ENCODE measurements at places on chromosomes 16 and 17.

DNA sequence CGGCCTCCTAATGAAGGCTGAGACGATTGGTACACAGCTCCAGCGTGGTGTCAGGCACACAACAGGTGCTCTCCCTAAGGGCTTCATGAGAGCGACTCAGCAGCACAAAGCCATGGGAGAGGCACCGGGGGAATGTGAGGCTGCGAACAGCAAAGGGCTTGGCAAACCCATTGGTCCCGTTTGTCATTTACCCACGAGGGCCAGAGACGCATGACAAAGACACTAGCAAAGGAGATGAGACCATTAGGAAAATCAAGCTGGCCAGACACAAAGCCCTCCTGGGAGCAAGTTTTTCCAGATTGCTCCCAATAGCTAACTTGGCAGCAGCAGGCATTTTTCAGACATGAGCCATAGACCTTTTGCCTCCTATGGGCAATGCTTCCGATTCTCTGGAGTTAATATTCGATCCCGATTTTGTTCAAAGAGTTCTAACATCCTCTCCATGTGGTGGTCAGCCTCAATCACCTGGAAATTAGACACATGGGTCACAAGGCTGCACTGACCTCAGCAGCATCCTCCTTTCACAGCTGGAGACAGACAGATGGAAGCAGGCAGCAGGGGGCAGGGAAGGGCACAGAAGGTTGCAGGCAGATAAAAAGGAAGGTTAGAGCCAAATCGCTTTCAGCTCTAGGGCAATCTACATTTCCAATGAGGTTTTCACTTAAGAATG is 38.2 kb downstream of the TK2 start:
- no peak for DNase-seq

DNA sequence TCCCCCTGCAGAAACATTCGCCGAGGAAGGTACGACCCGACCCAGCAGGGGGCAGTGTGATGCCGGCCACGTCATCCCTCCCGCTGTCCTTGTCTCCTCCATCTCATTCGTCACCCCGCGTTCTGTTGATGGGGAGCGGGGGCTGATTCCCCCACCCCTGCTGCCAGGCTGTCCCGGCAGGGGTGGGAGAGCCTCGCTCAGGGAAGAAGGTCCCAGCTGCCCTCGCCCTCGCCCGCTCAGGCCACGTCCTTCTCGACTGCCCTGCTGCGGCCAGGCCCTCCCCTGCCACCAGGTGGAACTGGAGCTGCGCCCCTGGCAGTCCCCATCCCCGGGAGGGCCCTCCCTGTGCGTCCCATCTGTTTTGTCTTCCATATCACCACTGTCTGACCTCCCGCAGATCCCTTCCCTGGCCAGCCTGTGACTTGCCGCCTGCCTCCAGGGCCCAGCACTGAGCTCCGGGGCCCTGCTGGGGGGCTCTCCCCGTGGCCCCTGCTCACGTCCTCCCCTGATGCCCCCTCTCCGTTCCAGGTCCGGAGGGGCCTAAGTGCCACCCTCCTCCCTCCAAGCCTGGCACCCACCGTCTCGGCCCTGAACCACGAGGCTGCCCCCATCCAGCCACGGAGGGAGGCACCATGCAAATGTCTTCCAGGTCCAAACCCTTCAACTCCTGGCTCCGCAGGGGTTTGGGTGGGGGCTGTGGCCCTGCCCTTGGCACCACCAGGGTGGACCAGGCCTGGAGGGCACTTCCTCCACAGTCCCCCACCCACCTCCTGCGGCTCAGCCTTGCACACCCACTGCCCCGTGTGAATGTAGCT is 20.6 kb downstream of the ADAM11 start:
- DNase-seq = peak; percentile 64

GRCh38 chr17:41549596-41550039 is 21.5 kb upstream of the KRT19 start:
- no peak for DNase-seq

GRCh38 chr16:31216422-31217135 is at the start of gene PYDC1:
TSS of gene PYDC1 (minus strand) at chr16:31217135. CDS start at chr16:31217028, 107 bp downstream.
- no peak for DNase-seq

- DNase-seq = no peak
These were observed 21.4 kb downstream of the MPRIP start for GRCh38 chr17:17063546-17064122.

DNA sequence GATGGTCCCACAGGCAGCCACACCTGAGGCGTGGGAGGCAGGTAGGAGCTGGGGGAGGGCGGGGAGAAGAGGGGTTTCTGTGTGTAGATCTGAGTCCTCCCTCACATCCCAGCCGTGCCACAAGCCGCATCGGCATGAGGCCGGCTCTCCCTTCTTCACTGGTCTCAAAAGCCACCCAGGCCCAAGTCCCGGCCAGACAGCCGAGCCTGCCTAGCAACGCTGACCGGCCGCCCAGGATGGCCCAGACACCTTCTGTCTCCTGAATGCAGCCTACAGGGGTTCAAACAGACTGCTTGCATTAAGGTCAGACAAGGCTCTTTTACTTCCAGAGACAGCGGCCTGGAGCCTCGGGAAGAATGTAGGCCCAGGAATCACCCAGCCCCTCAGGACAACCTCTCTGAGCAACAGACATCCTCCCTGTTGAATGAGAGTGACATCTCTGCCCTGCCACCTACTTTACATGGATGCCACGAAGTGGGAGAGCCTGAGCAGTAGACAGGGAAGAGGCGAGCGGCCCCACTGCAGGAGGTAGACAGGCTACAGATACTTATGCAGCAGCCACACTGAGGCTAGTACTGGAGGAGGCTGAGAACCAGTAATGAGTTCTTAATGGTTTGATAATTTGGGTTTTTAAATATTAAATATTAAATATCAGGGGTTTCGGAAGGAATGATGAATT is 69.6 kb downstream of the N4BP1 start:
- no peak for DNase-seq

DNA sequence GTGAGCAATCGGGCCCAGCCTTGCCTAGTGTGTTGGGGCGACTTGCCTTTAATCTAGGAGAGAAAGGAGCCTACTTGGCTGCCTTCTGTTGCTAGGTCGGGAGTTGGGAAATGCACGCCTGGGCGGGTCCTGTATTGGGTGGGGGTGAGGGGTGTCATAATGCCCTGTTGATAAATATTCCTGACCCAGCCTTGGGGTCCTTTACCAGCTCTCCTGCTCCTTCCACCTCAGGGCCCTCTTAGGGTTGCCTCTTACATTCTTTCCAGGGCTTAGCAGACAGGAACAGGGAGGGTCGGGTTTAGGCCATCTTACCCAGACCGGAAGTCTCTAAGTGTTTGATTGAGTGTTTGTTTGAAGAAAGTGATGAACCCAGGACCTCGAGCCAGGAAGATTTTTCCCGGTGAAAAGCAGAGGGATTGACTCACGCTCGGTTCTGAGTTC is 112.9 kb downstream of the SEC14L1 start:
- no peak for DNase-seq

DNA sequence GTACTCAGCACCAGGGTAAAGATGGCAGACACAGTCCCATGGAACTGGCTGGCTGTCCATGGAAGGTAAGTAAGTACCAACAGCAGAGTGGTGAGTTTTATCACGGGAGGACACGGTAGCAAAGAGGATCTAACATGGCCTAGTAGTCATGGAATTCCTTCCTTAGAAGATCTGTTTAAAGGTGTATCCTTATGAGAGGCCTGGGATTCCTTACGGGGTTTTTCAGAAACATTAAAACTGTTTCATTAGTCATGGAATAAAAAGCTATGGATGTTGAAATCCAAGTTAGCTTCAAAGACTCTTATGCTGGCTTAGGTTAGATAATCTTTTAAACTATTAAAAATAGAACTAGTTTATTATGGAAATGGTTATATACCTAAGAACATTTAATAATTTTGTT is 7.4 kb downstream of the FTO start:
- no peak for DNase-seq

GRCh38 chr16:4613636-4614570 is 785 bp downstream of the UBALD1 start:
- peak; percentile 64 for DNase-seq

GRCh38 chr17:79887451-79887991 is 48.3 kb upstream of the CBX4 start:
- DNase-seq = no peak

GRCh38 chr17:4946312-4946976 is 1.9 kb downstream of the PFN1 start:
- no peak for DNase-seq

- no peak for DNase-seq
These were observed 83.2 kb upstream of the CLEC18A start for GRCh38 chr16:69867784-69868560.

DNA sequence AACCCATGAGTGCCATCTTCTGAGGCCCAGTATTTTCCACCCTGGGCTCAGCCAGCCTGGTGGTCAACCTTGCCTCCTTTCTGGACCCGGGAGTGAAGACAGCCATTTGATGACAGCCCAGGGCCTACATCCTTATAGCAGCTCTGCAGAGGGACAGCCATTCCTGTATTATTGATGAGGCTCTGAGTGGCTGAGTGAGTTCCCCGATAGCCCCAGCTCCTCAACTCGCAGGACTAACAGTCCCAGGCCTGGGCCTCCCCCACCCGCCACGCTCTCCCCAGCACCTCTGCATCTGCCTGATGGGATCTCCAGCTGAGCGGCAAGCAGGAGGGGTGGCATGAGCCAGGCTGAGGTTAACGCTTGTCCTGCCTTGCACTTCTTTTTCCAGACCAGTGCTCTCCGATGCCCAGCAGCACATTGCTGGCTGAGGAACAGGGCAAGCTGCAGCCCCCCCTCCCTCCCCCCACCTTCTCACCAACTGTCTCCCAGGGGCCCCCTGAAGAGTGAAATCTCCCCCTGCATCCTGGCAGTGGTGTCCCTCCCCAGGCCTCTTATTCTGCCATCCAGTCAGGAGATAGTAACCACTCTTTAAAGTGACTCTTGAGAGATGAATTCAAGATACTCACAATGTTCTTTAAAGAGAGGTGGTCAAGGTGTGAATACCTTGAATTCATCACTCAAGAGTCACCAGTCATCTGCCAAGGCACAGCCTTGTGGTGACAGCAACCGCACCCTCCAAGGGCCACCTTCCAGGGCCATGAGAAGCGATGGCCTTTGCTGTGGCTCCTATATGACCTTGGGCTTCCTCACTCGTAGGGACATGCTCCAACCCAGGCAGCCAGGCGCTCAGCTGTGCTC is 23.5 kb downstream of the CACNG5 start:
- DNase-seq = no peak

- no peak for DNase-seq
These were observed 22.5 kb upstream of the SCIMP start for GRCh38 chr17:5257124-5257523.

GRCh38 chr16:11949527-11949926 is 7.7 kb upstream of the NPIPB2 start:
- DNase-seq = peak; percentile 41

DNA sequence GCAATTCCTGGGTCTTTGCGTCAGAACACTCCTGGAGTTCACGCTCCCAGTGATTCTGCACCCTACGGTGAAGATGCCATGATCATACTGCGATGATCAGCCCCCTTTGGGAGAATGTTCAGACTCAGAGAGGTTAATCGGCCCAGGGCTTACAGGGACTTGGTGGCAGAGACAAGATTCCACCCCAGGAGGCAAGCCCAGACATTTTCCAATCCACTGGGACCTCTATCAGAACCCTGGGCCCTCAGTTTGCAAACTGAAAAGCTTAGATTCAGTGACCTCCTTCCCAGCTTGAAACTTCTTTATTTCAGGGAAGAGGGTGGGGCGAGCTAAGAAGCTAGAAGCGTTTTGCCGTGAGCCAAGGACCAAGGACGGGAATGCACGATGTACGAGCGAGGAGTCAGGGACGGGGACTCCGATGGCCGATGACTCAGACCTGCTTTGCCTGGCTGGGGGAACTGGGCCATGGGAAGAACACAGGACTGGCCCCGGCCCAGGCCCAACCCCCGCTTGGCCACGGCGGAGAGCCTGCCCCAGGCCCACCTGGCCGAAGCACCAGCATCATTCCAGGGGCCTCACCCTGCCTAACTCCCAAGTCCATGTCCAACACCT is 34.7 kb downstream of the SOCS3 start:
- DNase-seq = no peak

- DNase-seq = no peak
These were observed 165.9 kb downstream of the CDH13 start for GRCh38 chr16:82792693-82793092.

GRCh38 chr17:19748807-19749193 is 702 bp upstream of the ALDH3A1 start:
- no peak for DNase-seq

DNA sequence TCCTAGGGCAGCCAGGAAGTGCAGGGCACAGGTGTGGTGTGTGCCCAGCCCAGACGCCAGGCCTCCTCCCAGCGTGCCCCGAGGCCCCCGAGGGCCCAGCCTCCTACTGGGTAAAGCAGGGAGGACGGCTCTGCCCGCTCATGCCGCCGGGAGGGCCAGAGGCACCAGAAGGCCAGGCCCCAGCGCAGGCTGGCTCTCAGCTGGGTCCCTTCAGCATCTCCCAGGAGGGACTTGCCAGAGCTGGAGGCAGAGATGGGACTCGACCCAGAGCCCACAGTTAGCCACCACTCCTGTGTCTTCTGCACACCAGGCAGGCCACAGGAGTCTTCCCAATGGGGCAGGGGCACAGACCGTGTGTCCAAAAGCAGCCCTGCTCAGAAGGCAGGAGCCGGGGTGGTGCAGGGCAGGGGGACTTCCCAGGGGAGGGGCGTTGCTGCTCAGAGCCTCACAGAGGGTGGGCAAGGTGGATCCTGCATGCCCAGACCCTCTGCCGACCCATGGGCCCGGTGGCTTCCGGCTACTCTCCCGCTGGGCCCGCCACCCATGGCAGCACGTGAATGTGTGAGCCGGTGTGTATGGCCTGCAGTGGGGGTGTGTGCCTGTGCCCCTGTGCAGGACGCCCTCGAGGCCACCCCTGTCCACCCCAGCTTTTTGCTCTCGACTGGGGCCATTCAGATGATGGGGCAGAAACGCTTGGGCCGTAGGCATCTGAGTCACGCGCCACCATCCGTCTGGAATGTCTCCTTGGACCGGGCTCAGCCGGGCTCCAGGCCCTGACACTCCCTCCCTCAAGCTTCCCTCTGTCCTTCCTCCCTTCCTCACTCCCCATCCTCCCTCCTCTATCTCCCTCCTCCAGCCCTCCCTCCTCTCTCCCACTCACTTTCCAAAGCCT is 5.7 kb upstream of the ZNF469 start:
- DNase-seq = no peak

- no peak for DNase-seq
These were observed 24.0 kb downstream of the ABCC1 start for GRCh38 chr16:15973421-15973820.

DNA sequence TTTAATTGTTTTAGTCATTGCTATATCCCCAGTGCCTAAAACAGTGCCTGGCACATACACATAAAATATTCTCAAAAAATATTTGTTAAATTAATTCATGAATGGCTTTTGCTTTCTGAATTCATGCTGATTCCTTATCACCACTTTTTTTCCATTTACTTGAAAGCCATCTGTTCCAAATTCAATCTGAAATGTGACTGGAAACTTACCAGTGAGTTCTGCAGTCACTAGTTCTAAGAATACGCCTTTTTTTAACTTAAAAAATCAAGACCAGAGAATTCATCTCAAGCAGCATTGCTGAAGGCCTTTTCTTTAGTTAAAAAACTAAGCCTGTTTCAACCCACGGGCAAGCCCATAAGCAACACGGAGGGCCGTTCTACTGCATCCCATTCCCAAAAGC is 114.0 kb upstream of the ERCC4 start:
- DNase-seq = no peak

- no peak for DNase-seq
These were observed 30.6 kb downstream of the XYLT1 start for GRCh38 chr16:17440131-17440530.

GRCh38 chr16:13030769-13031168 is 129.4 kb downstream of the SHISA9 start:
- no peak for DNase-seq

- no peak for DNase-seq
These were observed 205.2 kb upstream of the CHMP6 start for GRCh38 chr17:80786470-80786869.

- no peak for DNase-seq
These were observed 8.7 kb upstream of the RNPS1 start for GRCh38 chr16:2276368-2277195.

GRCh38 chr17:32156656-32157055 is 14.4 kb downstream of the RHOT1 start:
- DNase-seq = peak; percentile 16
